Activated CD4-positive, alpha-beta T cell treated with anti-CD3 and anti-CD28 coated beads, Interleukin-10, Interleukin-2, amounts not matched to agents 100 ng/mL and 50 ng/mL, durations not matched to agents 16 hours and 8 hours (primary cell): ENCODE measurements at places on chromosomes 13 and 19.
A peak's percentile ranks its signal among the peaks of the same experiment; 100 is the strongest.

- DNase-seq: no peak
Measured at GRCh38 chr13:37168151-37168550, 62.7 kb upstream of the CSNK1A1L start.

DNA sequence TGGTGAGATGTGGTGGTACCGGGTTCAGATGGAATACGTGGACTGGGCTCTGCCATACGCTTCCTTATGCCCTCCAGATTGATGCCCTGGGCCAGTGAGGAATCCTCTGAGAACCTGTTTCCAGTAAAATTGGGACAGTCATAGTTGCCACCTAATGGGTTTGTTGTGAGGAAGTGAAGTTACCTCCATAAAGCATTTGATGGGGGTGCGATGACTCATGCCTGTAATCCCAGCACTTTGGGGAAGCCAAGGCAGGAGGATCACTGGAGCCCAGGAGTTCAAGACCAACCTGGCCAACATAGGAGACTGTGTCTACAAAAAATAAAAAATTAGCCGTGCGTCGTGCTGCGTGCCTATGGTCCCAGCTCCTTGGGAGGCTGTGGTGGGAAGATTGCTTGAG lies 4.8 kb downstream of the SNRPA start:
- DNase-seq: no peak

GRCh38 chr13:106314417-106314816 lies 221.0 kb downstream of the EFNB2 start:
- no peak for DNase-seq

DNA sequence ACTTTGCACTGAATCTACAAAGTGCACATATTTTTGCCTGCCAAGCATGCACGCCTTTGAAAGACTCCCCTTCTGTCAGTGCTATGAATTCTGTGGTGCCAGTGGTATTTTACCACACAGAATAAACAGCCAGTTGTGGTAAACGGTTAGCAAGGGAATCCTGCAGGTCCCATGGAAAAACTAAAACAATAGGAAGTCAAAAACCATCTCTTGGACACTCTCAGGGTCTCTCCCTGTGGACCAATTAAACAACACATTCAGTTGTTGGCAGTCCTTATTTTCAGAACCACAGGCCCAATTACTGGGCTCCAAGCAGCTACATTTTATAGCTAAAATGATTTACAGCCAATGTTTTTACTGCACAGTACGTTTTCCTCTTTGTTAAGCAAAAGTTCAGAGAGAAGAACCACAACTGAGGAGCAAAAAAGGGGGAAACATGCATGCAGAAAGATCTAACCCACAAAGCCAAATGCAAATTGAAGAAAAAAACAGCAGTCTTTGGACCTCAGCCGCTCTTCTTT lies 116.9 kb downstream of the KCTD12 start:
- no peak for DNase-seq

GRCh38 chr19:53696951-53697350 lies 65.2 kb downstream of the DPRX start:
- DNase-seq: no peak

DNA sequence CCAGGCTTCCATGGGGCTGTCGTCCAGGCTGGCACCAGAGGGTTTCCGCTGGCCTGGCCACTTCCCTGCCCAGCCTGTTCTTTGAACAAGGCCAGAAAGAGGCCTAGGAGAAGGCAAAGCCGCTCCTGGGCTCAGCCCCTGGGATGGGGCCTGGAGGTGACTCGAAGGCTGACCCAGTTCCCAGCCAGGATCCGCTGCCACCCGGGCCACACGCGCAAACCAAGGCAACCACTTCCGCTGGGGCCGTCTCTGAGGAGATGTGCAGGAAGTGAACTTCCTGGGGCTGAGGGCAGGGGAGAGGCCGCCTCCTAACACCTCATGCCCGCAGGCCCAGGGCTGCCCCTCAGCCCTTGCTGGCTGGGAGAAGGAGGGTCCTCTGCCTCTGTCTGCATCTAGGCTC lies 15.2 kb downstream of the PLEKHF1 start:
- peak; percentile 94 for DNase-seq

DNA sequence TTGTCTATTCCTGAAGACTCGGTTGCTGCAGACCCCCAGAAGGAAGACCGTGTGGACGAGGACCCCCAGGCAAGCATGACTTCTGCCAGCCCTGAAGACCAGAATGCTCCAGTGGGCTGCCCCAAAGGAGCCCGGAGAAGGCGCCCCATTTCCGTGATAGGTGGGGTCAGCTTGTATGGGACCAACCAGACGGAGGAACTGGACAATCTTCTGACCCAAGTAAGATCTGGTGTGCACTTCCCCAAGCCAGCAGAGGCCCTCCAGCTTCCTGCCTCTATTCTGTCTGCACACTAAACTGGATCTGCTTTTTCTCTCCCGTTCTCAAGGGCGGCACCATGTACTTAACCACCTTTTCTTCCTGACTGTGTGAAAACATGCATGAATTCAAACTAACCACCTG lies 59.8 kb upstream of the C1QTNF9 start:
- DNase-seq: no peak

DNA sequence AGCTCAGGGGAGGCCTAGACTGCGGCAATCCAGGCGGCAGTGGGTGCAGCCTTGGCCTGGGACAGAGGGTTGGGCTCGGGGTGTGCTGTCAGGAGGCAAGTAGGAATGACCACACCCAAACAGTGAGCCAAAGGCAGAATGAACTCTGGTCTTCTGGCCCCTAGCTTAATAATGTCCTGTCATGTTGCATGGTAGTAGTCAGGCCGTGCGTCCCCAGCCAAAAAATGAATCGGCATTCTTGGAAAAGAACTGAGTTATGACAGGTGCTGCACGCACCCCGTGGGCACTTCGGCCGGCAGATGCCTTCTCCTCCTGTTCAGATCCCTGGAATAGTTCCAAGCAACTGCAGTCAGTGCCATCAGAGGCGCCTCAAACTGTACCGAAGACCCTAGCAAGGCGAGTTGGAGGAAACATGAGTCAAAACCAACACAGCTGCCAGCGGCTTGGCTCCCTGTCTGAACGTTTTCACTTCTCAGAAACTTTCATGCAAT lies 55.9 kb downstream of the ATP7B start:
- peak; percentile 18 for DNase-seq

GRCh38 chr19:54357381-54357780 lies 7.3 kb downstream of the LAIR1 start:
- DNase-seq: no peak
